ENCODE measurements at places on chromosomes 7 and 10.

DNA sequence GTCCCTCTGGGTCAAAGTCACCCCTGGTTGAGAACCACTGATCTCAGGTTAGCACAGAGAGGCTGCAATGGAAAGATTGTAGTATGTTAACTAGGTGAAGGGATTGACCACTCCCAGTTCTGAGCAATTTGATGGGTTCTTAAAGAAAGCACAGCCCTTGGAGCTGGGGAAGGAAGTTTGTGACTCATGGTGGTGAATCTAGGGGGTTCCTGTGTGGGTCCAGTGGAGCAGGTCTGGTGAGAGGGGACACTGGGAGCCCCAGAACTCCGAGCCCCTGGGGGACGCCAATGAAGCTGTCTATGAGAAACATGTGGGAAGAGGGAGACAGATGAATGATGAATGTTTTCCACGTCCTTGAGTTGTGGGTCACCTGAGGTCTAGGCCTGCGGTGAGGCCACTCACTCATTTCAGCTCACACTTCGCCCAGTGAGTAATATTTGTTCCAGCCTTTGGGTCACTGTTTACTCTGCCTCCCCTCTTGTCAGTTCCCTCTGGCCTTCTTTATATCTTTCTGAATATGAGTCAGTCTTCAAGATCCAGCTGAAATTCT lies 341.9 kb downstream of the LRMDA start:
- no peak for DNase-seq

GRCh38 chr7:100484673-100485045 lies 932 bp downstream of the NYAP1 start:
- no peak for DNase-seq

- DNase-seq: no peak
These were observed 269.8 kb downstream of the ADARB2 start for GRCh38 chr10:1467334-1468076.

DNA sequence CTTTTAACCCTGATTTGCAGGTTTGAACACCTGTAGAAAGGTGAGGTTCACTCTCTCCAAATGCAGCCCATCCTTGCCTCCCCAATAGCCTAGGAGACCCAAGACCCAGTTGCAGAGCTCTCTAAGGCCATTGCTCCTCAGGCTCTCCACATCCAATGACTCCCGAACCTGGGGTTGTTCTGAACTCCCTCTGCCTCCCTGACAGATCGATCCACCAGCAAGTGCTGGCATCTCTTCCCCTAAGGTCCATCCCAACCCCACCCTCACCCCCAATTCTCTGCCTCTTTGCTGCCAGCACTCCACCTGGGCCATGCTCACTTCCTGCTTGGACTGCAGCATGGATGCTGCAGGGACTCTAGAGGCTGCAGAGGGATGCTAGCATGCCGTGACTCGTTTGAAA lies 19.3 kb upstream of the FAM170B start:
- no peak for DNase-seq

DNA sequence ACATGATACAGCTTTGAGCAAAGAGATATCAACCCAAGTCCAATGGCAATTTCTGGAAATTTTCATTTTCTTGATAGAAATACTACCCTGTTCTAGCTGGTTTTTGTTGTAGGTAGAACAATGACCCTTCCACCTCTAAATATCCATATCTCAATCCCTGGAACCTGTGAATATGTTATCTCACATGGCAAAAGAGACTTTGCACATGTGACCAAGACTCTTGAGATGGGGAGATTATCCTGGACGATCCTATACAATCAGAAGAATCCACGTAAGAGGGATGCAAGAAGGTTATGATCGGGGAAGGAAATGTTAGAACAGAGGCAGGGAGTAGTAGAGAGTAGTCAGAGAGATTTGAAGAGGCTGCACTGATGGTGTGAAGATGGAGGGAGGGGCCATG lies 124.9 kb downstream of the CCDC71L start:
- DNase-seq: no peak

DNA sequence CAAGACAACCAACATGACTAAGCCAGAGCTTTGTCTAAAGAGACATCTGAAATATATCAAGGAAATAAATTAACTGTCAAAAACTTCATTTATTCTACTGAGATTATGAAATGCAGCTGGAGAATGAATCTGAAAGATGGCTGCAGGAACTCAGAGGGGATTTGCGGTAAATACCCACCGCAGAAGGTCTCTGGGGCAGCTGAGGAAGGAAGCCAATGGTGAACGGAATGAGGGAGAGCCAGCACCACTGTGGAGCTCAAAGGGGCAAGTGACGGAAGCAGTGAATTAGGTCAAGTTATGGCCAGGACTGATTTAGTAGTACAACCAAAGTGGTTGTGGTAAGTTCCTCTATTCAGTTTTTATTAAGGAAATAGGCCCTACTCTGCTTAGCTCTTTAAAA lies 215.3 kb upstream of the GLI3 start:
- no peak for DNase-seq

DNA sequence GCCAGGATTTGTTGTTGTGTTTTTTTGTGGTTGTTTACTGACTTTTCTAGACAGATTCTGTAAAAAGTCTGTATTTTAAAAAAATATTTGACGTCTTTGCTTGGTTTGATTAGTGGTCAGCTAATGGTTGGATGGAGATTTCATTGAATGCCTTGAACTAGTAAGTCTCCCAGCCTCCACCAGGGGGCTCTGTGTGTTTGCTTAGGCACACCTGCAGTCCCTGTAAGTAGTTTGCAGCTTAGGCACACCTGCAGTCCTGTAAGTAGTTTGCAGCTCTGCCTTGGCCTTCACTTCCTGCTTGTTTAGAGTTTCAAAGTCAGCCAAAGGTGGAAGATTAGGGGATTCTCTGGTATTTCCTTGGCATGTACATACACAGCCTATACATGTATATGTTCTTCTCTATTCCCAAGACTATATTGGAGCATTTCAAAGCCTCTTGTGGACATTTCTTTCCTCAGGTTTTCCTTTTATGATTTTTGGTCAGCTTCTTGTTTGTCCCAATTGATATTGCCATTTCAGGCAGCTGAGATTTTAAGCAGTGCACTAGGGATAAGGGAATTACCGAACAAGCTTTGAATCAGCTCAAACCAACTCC lies 101.6 kb downstream of the CCSER2 start:
- DNase-seq: no peak

DNA sequence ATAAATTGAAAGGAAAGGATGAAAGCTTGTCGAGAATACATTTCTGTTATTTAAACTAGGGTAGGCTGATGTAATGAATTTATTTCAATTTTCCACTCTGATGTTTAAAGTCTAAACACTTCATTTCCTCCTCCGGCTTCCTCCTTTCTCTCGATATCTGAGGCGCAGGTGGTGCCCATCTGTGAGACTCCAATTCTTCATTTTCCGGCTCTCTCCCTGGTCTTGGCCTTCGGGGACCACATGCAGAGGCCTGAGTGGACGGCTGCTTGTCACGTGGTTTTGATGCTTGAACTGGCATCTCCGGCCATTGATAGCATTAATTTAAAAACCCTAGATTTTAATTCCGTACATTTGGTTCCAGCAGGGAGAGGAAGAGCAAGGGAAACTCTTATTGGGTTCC lies 5.8 kb upstream of the ADARB2 start:
- no peak for DNase-seq

DNA sequence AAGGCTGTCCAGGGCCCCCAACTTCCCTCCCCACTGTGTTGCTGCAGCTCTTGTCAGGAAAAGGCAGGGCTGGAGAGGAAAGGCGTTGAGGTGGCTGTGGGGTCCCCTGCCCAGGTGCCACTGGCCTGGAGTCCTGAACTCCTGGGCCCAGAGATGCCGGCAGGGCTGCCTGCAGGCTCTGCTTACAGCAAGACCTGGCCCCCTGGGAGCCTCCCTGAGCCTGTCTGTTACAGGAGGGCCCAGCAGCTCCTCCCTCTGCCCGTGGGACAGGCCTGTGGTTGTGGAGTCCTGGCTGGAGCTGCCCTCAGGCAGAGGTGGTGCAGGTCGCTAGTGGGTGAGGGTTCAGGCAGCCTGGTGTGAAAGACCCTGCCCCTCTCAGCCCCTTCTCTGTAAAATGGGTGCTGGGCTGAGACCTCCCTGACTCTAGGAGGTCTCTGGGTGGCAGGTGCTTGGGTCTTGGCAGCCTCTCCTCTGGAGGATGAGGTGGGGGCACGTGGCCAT lies 9.9 kb downstream of the ANTXRL start:
- DNase-seq: no peak

GRCh38 chr7:132450188-132450587 lies 126.1 kb downstream of the PLXNA4 start:
- no peak for DNase-seq

DNA sequence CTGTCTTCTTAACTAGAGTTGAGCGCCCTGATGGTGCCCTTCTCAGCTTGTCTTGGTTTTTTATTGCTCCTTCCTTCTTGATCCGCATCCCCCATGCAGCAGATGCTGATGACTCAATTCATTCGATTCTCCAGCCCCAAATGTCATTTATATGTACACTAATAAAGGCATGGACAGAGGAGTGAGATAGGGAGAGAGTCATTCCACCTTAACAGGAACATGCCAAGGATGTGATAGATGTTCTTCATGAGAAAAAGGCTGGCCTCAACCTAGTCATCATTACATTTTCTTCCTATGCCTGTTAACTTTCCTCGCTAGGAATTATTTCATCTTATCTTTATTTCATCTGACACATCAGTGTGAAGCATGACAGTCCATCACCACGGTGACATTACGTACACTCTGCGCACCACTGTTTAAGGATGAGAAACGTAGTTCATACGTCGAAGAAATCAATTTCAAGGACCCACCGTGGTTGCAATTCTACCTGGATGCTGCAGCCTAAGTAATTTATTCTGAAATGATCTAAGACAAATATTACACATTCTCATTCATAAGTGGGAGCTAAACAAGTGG lies 150.3 kb upstream of the FAM171A1 start:
- DNase-seq: no peak

DNA sequence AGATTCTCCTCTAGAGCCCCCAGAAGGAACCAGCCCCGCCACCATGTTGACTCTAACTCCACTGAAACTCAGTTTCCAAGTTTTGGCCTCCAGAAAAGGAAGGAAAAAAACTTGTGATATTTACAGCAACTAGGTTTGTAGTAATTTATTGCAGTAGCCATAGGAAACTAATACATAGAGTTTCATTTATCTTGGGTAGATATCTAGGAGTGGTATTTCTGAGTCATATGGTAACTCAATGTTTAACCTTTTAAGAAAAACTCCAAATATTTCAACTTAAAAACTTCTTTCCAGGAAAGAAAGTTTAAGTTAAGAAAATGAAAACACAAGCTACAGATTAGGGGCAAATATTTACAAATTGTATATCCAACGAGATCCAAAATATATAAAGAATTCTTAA lies 576.7 kb downstream of the KCNMA1 start:
- no peak for DNase-seq

DNA sequence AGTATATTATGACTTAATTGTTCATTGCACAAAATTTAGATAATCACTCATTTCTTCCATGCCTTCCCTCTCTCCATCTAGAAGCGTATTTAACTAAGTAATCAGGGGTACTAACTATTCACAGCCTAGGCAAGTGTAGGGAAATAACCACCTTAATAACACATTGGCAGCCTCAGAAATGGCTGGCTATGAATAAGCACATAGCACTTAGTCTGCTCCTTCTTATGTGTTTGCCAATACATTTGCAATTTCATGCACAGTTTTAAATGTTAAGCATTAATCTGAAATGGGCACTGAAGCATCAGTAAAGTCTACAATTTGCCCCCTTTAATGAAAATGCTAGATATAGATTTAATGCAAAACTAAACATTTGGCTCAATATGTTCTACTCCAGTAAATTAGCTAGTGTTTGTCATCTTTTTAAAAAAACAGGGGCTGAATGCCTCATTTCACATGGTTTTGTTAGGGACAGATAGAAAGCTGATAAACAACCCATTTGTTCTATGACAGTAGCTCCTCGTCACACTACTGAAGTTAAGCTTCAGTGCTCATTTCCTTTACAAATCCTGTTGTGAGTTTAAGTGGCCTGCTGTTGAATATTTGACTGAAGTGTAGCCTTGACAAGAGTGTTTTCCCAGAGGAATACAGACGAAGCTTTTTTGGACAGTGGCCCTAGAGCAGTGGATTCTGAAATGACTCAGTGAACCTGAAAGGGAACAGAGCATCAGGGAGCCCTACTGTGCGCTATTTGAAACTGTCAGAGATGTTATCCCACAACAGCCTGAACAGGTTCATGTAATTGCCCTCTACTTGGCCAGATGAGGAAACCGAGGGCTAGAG lies 30.5 kb downstream of the HHEX start:
- DNase-seq: no peak

DNA sequence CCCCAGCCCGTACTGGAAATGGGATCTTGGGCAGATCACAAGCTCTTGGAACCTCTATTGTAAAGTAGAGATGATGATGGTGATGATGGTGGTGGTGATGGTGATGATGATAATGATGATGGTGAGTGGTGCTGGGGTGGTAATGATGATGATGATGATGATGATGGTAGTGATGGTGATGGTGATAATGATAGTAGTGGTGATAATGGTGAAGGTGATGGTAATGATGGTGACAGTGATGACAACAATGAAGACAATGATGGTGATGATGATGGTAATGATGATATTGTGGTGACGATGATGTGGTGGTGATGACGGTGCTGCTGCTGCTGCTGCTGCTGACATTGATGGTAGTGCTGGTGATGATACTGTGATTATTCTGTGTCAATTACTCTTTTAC lies 91.0 kb upstream of the AFAP1L2 start:
- no peak for DNase-seq

GRCh38 chr10:132470410-132471124 lies 67.0 kb upstream of the INPP5A start:
- no peak for DNase-seq

GRCh38 chr10:87578160-87578841 lies 73.6 kb downstream of the MINPP1 start:
- DNase-seq: no peak

DNA sequence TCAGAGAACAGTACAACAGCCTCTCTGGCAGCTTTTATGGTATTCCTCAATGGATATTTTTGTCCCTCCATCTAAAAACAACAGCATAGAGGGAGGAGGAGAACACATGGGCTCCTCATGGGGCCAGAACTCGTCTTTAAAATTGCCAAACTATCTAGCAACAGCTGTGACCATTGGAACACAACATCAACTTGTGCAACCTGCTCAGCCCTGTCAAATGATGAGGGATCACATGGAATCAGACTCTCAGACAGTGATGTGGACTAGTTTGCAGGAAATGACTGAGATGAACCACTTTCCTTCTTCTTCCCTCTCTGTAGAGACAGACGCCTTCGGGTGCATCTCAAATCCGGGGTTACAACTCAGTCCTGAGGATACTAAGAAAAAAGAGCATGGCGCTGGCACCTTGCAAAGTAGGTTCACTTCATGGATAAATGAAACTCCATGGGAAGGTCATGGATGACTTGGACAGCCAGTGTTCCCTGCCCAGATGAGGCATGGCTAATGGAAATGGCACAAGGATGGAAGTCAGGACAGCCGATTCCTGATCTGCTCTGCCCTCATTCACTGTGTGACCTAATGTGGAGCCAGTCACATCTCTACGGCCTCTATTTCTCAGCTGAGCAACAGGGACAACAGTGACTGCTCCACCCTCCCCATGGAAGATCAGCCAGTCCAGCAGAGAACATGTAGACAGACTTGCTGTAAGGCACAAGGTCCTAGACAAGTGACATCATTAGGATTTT lies 24.6 kb upstream of the DGKI start:
- no peak for DNase-seq

GRCh38 chr7:2004841-2005725 lies 227.7 kb downstream of the MAD1L1 start:
- peak; percentile 11 for DNase-seq

GRCh38 chr10:91347529-91347928 lies 62.6 kb upstream of the HECTD2 start:
- DNase-seq: no peak

- no peak for DNase-seq
These were observed 19.6 kb upstream of the RET start for GRCh38 chr10:43057231-43057711.

GRCh38 chr7:77894574-77895091 lies 96.1 kb downstream of the PHTF2 start:
- DNase-seq: no peak

GRCh38 chr10:110355922-110356627 lies 51.4 kb upstream of the SMNDC1 start:
- DNase-seq: no peak
